ENCODE measurements at places on chromosomes 3 and 15. TPM values are rescaled to one million over a fixed set of nuclear protein-coding genes. Genes with fewer than 3 reads are reported as not detected.

Gene CRYBG3
- 5.4 TPM for polyA plus RNA-seq

Gene COX17
- 124 TPM for polyA plus RNA-seq

Gene GOLGA8H
- polyA plus RNA-seq = 1.6 TPM

Gene TOPBP1
- 10.4 TPM for polyA plus RNA-seq

Gene RHO
- polyA plus RNA-seq = not detected

Gene GNAT1
- polyA plus RNA-seq = not detected

Gene EOMES
- polyA plus RNA-seq = 0.08 TPM

Gene EID1
- polyA plus RNA-seq = 96.3 TPM

DNA sequence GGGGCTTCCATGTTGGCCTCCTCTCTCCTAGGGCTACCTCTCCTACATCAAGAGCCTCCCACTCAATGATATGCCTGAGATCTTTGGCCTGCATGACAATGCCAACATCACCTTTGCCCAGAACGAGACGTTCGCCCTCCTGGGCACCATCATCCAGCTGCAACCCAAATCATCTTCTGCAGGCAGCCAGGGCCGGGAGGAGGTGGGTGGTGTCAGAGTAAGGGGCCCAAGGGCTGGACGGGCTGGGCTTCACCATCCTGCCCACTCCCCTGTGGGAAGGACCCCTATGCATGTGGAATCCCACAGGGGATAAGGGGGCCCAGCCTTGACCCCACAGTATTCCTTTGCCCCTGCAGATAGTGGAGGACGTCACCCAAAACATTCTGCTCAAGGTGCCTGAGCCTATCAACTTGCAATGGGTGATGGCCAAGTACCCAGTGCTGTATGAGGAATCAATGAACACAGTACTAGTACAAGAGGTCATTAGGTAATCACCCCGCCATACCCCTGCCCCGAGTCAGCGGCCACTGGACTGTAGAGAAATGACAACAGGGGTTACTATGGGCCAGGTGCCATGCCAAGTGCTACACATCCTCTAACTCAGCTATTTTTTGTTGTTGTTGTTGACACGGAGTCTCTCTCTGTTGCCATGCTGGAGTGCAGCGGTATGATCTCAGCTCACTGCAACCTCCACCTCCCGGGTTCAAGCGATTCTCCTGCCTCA is 47.1 kb downstream of the SEMA3G start:
- H3K27ac ChIP-seq = no peak overlapping the region
- H3K4me1 ChIP-seq = no peaks in the 10 kb centered on the region
- H3K27me3 ChIP-seq = no peaks in the 10 kb centered on the region

- H3K27me3 ChIP-seq = no peaks in the 10 kb centered on the region
- peaks cover 15% of the 10 kb centered on the region for H3K4me1 ChIP-seq
- H3K27ac ChIP-seq = peak overlapping the region; percentile 81
- no peak for DNase-seq
- H3K4me3 ChIP-seq = no peak overlapping the region
- no peaks in the 10 kb centered on the region for H3K36me3 ChIP-seq
Measured at GRCh38 chr3:183108001-183108449, 8.7 kb upstream of the MCCC1 start.

- H3K4me1 ChIP-seq = no peaks in the 10 kb centered on the region
- no peak overlapping the region for H3K4me3 ChIP-seq
- H3K27ac ChIP-seq = no peak overlapping the region
- no peak for DNase-seq
- H3K36me3 ChIP-seq = no peaks in the 10 kb centered on the region
Measured at GRCh38 chr3:82641701-82642100, 880.3 kb upstream of the GBE1 start.

DNA sequence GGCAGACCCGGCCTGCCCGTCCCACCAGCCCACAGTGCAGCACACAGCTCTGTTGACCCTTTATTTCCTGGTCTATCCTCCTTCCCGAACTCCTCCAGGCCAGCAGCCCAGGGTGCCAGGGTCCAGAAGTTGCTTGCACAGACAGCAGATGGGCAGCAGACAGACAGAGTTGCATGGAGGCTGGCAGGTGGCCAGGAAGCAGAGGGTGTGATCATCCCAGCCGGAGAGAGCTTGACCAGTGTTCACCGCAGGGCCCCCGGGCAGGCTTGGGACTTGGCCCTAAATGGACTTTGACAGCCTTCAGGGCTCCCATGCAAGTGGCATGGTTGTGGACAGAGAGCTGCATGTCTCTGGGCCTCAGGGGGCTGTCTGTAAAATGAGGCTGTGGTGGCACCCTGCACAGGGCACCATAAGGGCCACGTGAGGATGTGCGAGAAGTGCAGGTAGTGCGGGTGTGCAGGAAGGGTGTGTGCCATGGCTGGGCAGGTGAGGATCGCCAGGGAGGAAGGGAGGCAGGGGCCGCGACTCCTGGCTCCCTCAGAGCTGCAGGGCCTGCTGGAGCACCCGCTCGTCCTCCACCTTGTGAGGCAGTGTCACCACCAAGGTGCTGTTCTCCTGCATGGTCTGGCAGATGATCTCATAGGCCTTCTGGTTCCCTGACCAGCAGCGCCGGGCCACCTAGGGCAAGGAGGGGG is 6.3 kb upstream of the ZXDC start:
- no peak overlapping the region for H3K4me3 ChIP-seq
- no peaks in the 10 kb centered on the region for H3K27me3 ChIP-seq
- H3K4me1 ChIP-seq = no peaks in the 10 kb centered on the region
- no peaks in the 10 kb centered on the region for H3K36me3 ChIP-seq

DNA sequence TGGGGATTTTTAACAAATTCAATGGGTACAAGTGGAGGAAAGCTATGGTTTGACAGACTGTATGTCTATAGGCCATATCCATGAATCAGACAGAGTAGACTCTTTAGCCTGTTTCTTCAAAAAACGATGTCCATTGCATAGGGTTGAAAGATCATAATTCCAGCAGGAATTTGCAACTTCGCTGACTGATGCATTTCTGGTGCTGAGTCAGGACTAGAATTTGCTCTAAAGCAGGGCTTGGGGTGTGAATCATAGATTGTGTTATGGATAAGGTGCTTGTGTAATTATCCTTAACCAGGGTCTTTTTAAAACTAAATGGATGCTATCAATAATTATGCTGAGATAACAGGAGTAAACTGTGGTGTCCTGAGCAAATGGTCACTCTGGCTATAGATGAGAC is 200.4 kb upstream of the TBC1D5 start:
- no peak overlapping the region for H3K27ac ChIP-seq
- H3K27me3 ChIP-seq = no peaks in the 10 kb centered on the region
- H3K36me3 ChIP-seq = no peaks in the 10 kb centered on the region
- H3K4me3 ChIP-seq = no peak overlapping the region

DNA sequence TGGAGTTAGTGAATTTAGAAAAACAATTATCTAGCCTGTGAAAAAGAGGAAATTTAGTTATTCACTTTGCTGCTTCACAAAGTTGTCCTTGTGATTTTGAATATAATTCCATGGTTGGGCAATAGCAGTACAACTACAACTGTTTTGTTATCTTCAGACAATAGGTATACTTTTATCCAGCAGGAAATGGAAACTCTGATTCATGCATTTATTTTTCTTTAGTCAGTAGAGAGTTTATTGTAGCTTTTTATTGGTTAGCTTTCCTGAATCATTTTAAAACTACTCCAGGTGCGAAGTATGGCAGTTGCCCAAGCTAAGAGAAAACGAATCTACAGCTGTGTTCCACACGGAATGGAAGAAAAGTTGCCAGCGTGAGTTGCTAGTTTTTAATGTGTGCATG is 80.3 kb downstream of the TM4SF4 start:
- DNase-seq = no peak
- peak overlapping the region; percentile 82 for H3K27ac ChIP-seq
- H3K27me3 ChIP-seq = no peaks in the 10 kb centered on the region

- H3K4me1 ChIP-seq = no peaks in the 10 kb centered on the region
- no peaks in the 10 kb centered on the region for H3K27me3 ChIP-seq
- no peaks in the 10 kb centered on the region for H3K36me3 ChIP-seq
- DNase-seq = no peak
- no peak overlapping the region for H3K4me3 ChIP-seq
- H3K27ac ChIP-seq = no peak overlapping the region
Measured at GRCh38 chr15:52486003-52486996, 42.4 kb downstream of the MYO5A start.

GRCh38 chr3:49898991-49899390 is 4.7 kb downstream of the MST1R start:
- peaks cover 17% of the 10 kb centered on the region for H3K4me1 ChIP-seq
- no peaks in the 10 kb centered on the region for H3K36me3 ChIP-seq
- no peak for DNase-seq
- H3K27ac ChIP-seq = no peak overlapping the region

GRCh38 chr3:184262764-184263179 is 1.4 kb upstream of the CAMK2N2 start:
- no peak for DNase-seq
- no peaks in the 10 kb centered on the region for H3K4me1 ChIP-seq
- H3K36me3 ChIP-seq = no peaks in the 10 kb centered on the region

DNA sequence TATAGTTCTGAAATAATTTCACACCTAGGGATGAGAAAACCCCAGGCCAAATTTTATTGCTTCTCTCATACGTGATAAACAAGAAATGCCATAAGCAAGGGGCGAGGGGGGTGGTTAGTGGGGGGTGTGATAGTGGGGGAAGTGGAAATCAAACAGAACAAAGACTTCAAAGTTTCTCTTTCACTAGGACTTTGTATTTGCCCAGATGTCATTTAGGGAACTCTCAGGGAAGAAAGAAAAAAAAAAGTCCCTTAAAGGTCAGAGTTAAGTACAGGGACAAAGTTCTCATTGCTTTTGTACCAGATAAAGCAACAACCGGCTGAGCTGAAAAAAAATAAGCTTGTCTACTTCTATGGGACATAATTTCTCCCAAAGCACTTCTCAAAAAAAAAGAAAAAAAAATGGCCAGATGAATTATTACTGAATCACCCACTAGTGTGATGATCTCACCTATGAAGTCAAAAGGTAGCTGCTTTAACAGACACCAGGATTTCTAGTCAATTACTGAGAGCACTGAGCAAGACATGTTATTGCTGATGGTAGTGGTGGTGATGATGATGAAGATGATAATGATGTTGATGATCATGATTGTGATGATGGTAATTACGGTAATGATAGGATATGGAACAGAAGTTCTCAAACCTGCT is 56.2 kb downstream of the FHIT start:
- no peak overlapping the region for H3K4me3 ChIP-seq
- H3K27me3 ChIP-seq = no peaks in the 10 kb centered on the region
- H3K27ac ChIP-seq = no peak overlapping the region
- peaks cover 6% of the 10 kb centered on the region for H3K4me1 ChIP-seq
- H3K36me3 ChIP-seq = no peaks in the 10 kb centered on the region

GRCh38 chr3:197955892-197956477 is 4.0 kb upstream of the LMLN start:
- no peaks in the 10 kb centered on the region for H3K27me3 ChIP-seq
- H3K4me3 ChIP-seq = no peak overlapping the region
- peaks cover 24% of the 10 kb centered on the region for H3K4me1 ChIP-seq

- H3K27ac ChIP-seq = no peak overlapping the region
- DNase-seq = no peak
- H3K36me3 ChIP-seq = no peaks in the 10 kb centered on the region
- H3K4me3 ChIP-seq = no peak overlapping the region
- no peaks in the 10 kb centered on the region for H3K27me3 ChIP-seq
- peaks cover 14% of the 10 kb centered on the region for H3K4me1 ChIP-seq
Measured at GRCh38 chr15:98760112-98760826, 111.9 kb downstream of the IGF1R start.

DNA sequence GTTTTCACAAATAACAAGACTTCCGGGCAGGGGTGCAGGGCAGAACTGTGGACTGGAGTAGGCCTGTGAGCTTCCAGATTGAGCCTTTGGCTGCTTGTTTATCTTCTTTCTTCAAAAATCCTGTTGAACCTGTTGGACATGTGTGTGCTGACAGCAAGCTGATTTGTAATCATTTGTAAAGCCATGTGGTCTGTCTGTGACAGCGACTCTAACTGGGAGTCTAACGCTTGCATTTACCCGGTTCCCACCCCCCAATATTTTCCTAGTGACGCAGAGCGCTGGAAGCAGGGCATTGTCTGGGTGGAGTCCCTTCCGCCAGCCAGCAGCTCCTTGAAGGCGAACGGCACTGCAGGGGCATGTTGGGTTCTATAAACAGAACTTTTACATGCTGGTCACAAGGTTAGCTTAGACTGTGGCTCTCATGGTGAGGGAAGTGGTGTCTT is 85.7 kb upstream of the MYZAP start:
- DNase-seq = peak; percentile 88
- no peak overlapping the region for H3K4me3 ChIP-seq
- peaks cover 92% of the 10 kb centered on the region for H3K4me1 ChIP-seq
- H3K27ac ChIP-seq = peak overlapping the region; percentile 89
- H3K36me3 ChIP-seq = no peaks in the 10 kb centered on the region

GRCh38 chr3:53489787-53490458 is 4.5 kb upstream of the CACNA1D start:
- DNase-seq = no peak
- H3K27me3 ChIP-seq = no peaks in the 10 kb centered on the region
- H3K4me3 ChIP-seq = no peak overlapping the region
- H3K36me3 ChIP-seq = no peaks in the 10 kb centered on the region
- no peak overlapping the region for H3K27ac ChIP-seq

DNA sequence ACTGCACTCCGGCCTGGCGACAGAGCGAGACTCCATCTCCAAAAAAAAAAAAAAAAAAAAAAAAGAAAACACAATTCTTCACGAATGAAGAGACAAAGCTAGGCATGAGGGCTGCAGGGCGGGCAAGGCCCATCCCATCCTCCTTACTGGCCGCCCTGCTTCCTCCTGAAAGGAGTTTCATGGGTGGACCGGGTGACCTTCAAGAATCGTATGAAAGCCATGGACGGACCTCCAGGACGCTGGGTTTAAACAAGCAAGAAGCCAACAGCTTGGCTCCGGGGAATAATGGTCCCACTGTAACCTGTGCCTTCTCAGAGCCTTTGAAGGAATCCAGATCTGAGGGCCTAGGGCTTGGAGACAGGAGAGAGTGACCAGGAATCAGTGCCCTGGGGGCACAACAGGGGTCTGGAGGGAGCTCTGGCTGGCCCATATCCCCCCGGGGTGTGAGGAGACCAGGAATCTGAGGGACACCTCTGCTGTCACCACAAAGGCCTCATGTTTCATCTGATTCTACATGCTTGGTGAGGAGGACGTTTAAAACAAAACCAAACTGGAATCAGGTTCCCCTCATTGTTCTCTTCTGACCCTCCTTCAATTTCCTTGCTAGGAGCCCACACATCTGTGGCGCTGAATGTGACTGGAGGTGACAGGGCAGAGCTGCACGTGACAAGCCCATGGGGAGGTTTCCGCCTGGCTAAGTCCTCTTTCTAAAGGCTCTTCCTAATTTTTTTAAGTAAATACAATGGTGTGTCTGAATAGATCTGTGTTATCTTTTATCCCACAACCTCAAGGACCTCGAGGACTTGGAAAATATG is 46.1 kb downstream of the WHAMM start:
- peaks cover 1% of the 10 kb centered on the region for H3K4me1 ChIP-seq
- H3K27ac ChIP-seq = no peak overlapping the region
- no peak overlapping the region for H3K4me3 ChIP-seq
- no peak for DNase-seq
- no peaks in the 10 kb centered on the region for H3K27me3 ChIP-seq
- H3K36me3 ChIP-seq = peaks cover 61% of the 10 kb centered on the region

- no peak for DNase-seq
- H3K4me1 ChIP-seq = no peaks in the 10 kb centered on the region
- H3K27me3 ChIP-seq = no peaks in the 10 kb centered on the region
- no peaks in the 10 kb centered on the region for H3K36me3 ChIP-seq
- no peak overlapping the region for H3K4me3 ChIP-seq
Measured at GRCh38 chr3:15390460-15390859, 36.9 kb downstream of the METTL6 start.

Data from pancreas (tissue), 10 donors.